ENCODE measurements at places on chromosomes 16 and 17. TPM values are rescaled to one million over a fixed set of nuclear protein-coding genes. Genes with fewer than 3 reads are reported as not detected.

Gene KRTAP3-2
- not detected for total RNA-seq

Gene KREMEN2
- 1.6 TPM for total RNA-seq

Gene CCL7
- not detected for total RNA-seq

Gene SULT1A1
- total RNA-seq: 22.3 TPM

Gene UMOD
- total RNA-seq: not detected

Gene SLC16A13
- total RNA-seq: 0.44 TPM

Gene PIRT
- total RNA-seq: 1.3 TPM

Gene CCL4
- total RNA-seq: 2.3 TPM

Gene AGRP
- not detected for total RNA-seq

Gene SLC16A11
- total RNA-seq: 0.44 TPM

Gene G6PC1
- total RNA-seq: not detected

Gene TPSAB1
- 3.4 TPM for total RNA-seq

Gene LRRC46
- 0.16 TPM for total RNA-seq

Gene KRT38
- not detected for total RNA-seq

Gene ARHGAP44
- 12.5 TPM for total RNA-seq

Gene CCL14
- total RNA-seq: 0.60 TPM

Gene HOXB5
- not detected for total RNA-seq

Gene KRTAP4-9
- total RNA-seq: not detected

Gene KRT24
- not detected for total RNA-seq

Gene OMG
- total RNA-seq: 3.0 TPM

Gene SLC6A2
- 9.0 TPM for total RNA-seq

Gene PRSS53
- 4.1 TPM for total RNA-seq

Gene TMEM204
- 9.6 TPM for total RNA-seq

Gene RAPGEFL1
- 16.2 TPM for total RNA-seq

Gene SEPTIN1
- 0.44 TPM for total RNA-seq

Gene FAM171A2
- 52.0 TPM for total RNA-seq

Gene NEUROD2
- total RNA-seq: 3.7 TPM

Gene MYH8
- total RNA-seq: 63.4 TPM

Gene ENO3
- 174 TPM for total RNA-seq

Gene IL32
- total RNA-seq: 33.9 TPM

Gene PRKCB
- total RNA-seq: 32.5 TPM

Gene CORO1A
- 13.0 TPM for total RNA-seq

Gene TPSB2
- 5.2 TPM for total RNA-seq

Gene DHRS11
- total RNA-seq: 5.7 TPM

Gene BOLA2B
- 50.9 TPM for total RNA-seq

Gene EVI2B
- total RNA-seq: 2.5 TPM

Gene CCL4L2
- total RNA-seq: 5.4 TPM

Gene PRAC1
- total RNA-seq: not detected

Gene SKAP1
- total RNA-seq: 0.38 TPM

Gene KDM6B
- total RNA-seq: 24.5 TPM

Gene SLC38A8
- 6.6 TPM for total RNA-seq

Gene NDEL1
- 60.3 TPM for total RNA-seq

Measured in camera-type eye (tissue), 1 donor.